Stimulated activated CD4-positive, alpha-beta T cell treated with anti-CD3 and anti-CD28 coated beads, Interleukin-1b, Interleukin-23, amount 100 ng/mL, for 1 hour (primary cell): ENCODE measurements at places on chromosomes 4 and X.

DNA sequence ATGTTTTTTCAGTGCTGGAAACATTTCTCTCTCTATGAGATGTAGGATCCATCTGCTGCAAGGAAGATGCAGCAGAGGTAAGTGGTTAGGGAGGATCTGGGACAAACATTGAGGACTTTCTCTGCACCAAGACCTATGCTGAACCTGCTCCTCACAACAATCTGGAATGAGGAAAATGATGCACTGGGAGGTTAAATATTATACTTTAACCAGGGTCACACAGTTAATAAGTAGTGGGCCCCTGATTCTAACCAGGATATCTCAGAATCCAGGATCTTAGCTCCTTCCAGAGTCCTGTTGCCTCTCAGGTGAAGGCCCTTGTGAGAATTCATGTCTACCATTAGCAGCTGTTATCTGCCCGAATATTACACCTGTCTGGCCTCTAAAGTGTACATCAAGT lies 7.0 kb downstream of the CXCL9 start:
- no peak for DNase-seq

- no peak for DNase-seq
Observed at GRCh38 chr4:61648264-61648663, 448.1 kb downstream of the ADGRL3 start.

- no peak for DNase-seq
Observed at GRCh38 chr4:112511093-112511802, 4.7 kb downstream of the NEUROG2 start.

DNA sequence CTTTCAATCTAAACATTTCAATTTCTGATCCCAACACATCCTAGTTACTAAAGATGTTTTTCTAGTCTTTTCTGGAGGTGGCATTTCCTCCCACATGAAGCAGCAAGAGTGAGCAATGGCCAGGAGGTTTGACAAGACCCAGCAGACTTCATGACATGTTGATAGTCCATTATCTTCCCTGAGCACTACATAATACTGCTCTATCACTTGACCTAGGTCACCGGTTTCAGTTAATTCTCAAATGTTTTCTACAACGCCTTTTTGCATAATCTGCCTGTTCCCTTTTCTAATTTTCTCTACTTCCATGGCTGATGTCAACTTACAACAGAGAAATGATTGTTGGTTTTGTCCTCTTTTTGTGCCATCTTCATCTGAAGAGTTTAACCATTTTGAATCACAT lies 62.0 kb upstream of the GPRIN3 start:
- no peak for DNase-seq

GRCh38 chr4:115424852-115425251 lies 311.4 kb upstream of the NDST4 start:
- no peak for DNase-seq

DNA sequence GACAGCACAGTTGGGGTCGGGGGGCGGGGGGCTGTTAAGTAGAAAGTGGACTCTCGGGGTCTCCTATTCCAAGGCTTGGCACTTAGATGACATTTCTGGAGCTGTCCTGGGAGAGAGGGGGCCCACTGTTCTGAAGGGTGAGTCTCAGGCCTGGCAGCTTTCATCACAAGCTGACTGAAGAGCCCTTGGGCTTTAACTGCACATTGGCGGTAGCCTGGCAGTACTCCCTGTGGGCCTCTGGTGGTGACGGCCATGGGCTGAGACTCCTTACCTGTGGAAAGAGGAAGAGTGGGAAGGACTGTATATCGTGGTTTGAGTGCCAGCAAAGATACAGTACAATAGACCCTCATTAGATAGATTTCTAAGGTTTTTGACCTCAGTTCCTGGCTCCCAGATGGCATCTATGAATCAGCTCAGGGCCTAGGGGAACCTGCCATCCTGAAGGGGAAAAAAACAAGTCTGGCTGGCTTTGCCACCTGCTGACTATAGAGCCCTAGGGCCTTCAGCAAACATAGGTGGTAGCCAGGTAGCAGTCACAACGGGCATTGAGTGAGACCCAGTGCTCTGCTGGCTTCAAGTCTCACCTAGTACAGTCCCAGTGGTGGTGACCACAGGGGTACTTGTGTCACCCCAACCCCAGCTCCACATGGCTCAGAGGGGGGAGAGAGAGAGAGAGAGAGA lies 87.9 kb downstream of the ANKRD17 start:
- no peak for DNase-seq

GRCh38 chr4:64334964-64335363 lies 74.3 kb downstream of the TECRL start:
- DNase-seq = no peak
